ENCODE measurements at places on chromosomes 7 and 10.

DNA sequence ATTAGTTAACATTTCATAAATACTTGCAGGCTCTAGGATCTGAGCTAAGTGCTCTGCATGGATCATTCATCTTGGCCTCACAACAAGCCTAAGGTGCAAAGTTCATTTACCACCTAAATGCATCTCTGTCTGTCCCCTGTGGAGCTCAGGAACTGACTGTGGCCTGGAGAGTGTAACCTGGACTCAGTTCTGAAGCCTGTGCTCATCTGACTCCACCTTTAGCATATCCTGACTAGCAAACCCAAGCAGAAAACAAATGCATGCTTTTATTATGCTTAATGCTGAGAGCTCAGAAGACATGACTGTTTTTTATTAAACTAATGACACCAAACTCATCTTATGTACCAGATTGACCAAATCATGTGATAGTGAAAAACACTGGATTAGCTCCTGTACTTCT, 245.6 kb upstream of the INHBA start:
- DNase-seq = no peak

DNA sequence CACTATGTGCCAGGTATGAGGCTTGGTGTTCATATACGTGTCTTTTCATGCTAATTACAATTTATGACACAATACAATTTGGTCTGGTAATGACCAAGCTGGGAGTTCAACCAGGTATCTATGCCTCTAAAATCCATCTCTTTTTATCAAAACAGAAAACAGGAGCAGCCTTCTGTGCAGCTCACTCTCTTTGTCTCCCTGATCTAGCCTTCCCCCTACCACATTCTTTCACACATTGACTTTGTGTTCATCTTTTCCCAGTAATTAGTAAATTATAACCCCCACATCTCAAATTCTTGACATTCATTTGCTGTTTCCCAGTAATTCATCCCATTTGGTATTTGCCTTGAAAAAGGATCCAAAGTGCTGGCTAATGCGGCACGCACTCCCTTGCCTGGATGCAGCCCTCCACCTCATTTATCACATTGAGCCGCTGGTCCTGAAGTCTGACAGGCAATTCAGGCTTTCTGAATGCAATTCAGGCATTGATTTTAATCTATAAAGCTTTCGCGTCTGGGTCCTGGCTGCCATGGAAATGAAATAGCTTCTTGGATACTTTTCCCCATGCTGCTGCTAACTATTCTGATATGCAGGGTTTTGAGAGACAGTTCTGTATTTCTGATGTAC, 112.5 kb upstream of the ANKRD1 start:
- no peak for DNase-seq

DNA sequence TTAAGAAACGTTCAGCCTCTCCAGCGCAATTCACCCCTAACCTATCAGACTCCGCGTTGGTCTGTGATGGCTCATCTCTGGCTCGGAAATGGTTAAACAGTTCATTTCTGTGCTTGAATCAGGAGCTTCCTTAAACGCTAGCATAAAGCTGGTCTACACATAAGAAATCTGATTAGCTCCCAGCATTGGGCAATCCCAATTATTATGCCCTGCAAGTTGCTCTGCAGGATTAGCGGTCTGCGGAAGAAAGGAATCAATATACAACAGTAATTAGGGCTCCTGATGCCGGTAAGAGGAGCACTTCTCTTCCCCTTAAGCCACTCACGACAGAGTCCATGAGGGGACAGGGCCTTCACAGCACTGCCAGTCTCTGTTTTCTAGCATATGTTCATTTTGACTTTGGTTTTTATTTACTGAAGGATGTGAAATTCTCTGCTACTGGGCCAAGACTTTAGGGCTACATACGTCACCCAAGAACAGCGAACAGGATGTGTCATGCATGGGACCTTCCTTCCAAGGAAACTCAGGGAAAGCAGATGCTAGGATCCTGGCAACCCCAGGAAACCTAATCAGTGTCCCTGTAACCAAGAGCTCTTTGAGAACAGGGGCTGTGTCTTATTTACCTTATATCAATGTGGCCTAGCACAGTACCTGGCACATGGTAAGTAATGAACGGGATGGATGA, 324.4 kb downstream of the KCNMA1 start:
- DNase-seq = no peak

DNA sequence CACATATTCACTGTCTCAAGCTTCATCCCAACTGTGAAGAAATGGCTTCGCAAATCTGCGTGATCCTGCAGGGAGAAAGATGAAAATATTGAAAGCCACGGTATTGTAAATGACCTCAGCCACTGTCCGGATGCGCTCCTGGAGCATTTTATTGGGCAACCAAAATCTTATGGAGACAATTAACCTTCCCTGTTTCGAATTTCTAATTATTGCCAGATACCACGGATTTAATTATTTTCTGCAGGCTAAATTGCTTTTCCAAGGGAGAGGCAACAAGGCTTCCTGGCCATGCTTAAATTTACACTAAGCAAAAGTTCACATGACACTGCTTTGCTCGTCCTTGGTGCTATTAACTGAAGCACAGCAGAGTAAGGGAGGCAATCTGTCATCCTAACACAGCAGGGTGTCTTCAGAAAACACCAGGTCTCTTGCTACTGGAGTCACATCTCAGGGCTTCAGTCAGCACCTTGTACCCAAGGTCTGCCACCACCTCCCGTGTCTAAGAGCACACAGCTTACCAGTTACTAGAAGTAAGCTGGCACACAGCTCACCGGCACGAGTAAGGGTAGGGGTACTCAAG, 162.2 kb downstream of the SFMBT2 start:
- no peak for DNase-seq

DNA sequence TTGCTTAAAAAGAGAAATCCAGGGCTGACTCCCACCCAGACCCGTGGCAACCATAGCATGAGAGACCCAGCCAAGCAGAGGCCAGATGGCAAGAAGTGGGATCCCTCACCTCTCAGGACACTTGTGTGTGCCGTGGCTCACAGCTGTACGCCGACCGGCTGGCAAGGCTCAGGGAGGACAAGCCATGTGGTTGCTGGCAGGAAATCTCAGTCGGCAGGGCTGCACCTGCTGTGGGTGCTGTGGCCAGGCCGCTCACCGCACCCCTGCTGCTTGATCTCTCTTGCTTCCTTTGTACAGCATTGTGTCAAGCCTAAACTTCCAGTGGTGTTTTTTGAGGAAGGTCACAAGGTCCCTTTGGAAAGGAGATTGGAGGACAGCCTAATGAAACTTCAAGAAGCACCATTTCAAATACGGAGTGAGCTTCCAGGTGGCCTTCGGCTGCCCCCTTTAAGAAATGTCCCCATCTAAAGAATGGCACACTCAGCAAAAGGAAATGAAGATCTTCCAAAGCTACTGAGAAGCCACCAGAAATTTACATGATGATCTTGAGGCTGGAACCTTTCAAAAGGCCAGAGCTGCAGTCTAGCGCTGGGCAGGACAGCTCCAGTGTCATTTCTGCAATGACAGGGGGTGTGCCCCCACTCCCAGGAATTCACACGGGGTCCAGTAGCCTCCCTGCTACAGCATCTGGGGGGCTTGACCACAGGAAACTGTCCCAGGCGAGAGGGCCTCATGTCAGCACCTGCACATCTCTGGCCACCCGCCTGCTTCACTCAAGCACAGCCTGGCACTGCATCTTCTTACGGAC, 409.0 kb upstream of the MGMT start:
- DNase-seq = no peak

DNA sequence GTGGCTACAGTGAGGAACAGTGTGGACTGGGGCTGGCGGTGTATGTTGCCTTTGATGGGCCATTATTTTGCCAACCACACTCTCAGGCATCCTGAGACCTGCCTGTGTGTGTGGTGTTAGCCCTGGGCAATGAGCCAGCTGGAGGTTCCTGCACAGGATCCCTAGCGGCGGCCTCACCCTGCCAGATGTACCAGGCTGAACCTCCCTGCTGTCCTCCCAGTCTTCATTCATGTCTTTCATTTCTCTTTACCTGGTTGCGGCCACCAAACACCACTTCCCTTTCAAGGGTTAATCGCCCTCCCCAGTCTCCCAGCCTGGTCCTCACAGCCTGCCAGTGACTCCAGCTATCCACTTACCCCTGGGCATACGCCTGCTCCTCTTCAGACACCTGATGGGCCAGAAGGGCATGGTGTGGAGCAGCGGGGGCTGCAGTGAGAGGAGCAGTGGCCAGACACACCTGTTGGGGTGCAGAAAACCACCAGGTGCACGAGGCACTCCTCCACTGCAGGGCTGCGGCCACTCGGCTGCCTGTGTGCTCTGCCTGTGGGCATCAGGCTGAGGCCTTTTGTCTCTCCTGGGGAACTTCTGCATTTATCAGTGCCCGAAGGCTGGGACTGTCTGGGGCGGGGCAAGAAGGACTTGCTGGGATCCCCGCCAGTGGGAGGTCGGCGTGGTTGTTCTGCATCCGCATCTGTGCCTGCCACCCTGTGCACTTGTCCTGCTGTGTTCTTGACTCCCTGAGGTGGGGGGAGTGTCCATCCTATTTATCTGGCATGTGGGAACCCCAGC, 111.6 kb downstream of the ARHGAP22 start:
- no peak for DNase-seq

- DNase-seq = no peak
Observed at GRCh38 chr10:103854265-103854685, 1.1 kb downstream of the SH3PXD2A start.

GRCh38 chr7:8290645-8291308, 28.8 kb upstream of the ICA1 start:
- DNase-seq = no peak

- no peak for DNase-seq
Observed at GRCh38 chr7:129462420-129462819, 28.2 kb downstream of the STRIP2 start.

DNA sequence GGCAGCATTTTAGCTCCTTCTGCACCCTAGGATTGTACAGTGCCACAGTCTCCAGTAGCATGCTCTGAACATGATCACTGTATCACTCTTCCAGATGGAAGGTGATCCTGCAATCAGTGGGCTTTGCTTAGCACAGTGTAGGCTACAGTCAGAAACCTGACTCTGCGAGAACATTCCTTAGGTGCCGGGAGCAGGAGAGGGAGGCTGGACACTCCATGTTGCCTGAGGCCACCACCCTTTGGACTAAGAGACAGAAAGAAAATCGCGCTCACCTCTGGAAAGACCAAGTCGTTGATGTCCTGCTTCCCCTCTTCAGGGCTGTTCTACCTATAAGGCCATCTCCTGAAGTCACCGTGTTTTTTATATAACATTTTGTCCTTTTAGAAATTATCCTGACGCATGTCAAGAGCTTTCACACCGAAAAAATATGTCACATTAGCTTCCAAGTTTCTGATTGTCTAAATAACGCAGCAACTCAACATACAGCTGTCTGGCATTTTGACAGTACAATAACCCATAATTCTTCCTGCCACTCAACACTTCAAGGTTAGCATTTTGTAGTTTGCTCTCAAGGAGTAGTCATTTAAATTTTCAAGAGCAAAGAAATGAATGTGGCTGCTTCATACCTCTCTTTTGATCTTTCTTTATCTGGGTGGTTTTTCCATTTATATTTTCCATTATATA, 563.1 kb downstream of the LRMDA start:
- DNase-seq = no peak

GRCh38 chr7:26900251-26900650, 35.9 kb upstream of the SKAP2 start:
- peak; percentile 25 for DNase-seq

- no peak for DNase-seq
Observed at GRCh38 chr7:43234968-43235367, 122.5 kb downstream of the HECW1 start.

DNA sequence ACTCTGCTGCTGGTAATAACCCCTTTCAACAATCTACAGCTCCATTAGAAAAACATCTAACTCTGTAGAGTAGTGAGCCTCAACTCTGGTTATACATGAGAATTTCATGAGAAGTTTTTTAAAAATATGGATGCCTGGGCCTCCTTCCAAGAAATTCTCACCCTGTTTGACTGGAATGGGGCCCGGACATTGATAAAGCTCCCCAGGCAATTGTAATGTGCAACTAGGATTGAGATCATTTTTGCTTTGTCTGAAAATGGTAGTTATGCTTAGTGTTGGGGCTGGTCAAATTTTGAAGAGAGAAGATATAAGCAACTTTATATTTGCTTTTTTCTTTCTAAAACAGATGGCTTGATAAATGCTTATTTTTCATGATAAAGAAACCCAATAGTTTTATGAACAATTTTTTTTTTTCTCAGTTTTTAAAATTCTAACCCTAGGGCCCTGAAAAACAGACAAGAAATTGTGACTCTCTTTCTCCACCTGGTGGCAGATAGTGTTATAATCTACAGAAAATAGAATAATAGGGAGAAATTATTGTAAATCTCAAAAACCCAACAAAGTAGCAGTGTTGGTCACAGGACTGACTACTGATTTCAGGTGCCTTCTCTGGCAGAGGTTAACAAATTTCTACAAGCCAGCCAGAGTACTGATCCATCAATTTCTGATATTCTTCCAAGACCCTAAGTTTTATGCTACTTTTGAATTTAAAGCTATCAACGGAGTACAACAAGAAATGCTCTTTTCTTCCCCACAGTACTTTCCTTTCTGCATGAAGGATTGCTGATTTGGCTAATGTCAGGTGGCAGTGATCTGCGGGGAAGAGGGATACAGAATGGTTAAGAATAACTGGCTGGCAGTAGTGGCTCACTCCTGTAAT, 174.8 kb downstream of the DKK1 start:
- DNase-seq = peak; percentile 70

GRCh38 chr10:44668336-44668735, 242.8 kb upstream of the TMEM72 start:
- no peak for DNase-seq

DNA sequence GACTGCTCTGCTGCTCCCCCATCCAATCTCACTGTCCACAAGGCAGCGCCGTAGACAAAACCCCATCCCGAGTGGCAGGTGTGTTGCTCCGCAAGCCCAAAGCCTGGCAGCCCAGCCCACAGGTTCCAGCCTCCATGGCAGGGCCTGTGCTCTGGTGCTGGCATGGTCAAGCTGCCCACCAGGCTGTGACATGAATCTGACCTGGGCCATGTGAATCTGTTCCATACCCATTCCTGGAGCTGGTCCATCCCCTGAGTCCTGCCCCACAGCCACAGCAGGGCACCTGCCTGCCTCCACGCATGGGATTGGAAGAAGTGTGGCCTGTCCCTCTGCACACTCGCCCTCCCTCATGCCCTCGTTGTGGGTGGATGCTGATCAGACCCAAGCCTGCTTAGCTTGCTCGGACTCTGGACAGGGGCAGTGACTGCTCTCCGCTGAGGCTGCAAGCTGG, 128.8 kb downstream of the PTPN20 start:
- no peak for DNase-seq

- DNase-seq = no peak
Observed at GRCh38 chr7:138188290-138188858, 112.1 kb downstream of the AKR1D1 start.

DNA sequence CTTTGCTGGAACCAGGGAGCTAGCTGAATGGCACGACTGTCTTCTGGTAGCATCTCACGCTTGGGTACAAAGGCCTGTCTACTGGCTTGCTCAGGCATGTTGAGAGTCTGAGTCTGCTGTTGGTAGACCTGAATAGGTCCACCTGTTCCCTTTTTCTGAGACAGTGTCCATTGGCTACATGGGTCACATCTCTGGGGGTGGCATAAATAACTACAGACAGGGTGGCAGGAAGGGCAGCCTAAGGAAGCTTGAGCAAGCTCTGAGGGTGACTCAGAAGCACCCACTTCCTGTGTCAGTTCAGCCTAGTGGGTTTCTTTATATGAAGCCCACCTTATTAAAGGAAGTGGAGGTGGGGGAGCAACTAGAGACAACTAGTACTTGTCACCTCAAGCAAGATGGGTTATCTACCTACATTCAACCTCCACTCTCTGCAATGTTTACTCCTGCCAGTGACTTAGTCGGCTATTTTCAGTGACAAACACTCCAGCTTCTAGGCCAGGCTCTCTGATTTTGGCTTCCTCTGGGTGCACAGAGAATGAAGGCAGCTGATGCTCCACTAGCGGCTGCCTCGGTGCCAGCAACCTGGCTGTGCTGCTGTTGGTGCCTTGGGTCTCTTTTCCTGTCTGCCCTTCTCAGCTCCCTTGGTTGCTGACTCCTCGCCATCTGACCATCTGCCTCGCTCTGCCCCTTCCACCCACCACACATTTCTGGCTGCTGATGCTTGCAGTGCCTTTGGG, 5.7 kb upstream of the ZYX start:
- no peak for DNase-seq
